ENCODE measurements at places on chromosomes 11 and 22.

DNA sequence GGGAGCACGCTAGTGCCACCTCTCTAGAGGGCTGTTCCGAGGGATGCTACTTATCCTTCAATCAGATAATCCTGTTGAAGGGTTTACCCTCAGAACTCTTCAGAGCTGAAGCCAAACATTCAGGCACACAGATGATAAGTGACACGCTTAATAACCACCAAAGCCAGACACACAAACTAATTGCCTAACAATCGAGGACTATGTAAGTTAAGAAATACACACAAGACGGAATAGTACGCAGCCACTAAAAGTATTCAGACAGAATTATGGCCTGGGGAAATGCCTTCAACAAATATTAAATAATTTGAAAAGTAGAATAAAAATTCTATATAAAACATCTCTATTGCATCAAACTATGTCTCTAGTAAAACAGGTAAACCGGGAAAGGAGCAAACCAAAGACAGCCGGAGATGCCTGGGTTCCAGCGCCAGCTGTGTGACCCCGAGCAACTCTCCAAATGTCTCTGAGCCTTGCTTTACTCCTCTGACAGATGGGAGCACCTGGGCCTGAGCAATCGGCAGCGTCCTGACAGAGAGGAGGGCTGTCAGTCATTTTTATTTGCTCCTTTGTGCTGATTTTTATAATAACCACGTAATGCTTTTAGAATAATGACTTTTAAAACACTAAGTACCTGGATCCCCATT lies 11.3 kb downstream of the LRFN4 start:
- no peak for DNase-seq

DNA sequence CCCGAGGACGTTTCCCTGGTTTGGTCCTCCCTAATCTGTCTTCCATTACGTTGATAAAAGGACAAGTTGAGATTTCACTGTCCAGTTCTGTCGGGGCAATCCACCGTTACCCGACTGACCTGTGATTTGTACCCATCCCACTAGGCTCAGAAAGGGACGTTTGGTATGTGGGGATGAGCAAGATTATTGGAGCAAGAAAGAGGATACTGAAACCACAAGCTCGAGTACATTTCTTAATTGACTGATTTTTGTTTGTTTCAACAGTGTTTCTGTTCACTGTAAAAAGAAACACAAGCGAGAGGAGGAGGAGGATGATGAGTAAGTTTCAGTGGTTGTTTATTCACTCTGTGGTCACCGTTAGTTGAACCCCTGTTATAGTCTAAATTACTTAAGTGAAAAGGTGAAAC lies 969 bp downstream of the CCDC117 start:
- DNase-seq = no peak

DNA sequence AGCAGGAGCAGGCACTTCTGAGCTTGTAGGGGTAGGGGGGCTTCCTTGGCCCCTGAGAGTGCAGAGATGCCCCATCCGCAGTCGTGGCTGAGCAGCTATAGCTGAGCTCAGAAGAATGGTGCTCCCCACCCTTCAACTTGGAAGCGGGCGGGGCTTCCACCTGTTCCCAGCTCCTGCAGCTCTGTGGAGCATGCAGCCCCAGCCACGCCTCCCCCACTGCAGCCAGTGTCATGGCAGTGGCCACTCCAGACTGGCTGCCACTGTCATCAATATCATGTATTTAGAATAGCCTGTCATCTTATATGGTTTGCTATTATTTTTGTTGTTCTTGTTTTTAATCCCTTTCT lies 213.1 kb downstream of the LRRC4C start:
- no peak for DNase-seq

GRCh38 chr11:46302866-46303265 lies 25.4 kb downstream of the CREB3L1 start:
- DNase-seq = no peak

- DNase-seq = no peak
Measured at GRCh38 chr11:34600339-34601084, 20.4 kb upstream of the EHF start.

- DNase-seq = no peak
Measured at GRCh38 chr11:69643646-69644045, 2.7 kb downstream of the CCND1 start.

DNA sequence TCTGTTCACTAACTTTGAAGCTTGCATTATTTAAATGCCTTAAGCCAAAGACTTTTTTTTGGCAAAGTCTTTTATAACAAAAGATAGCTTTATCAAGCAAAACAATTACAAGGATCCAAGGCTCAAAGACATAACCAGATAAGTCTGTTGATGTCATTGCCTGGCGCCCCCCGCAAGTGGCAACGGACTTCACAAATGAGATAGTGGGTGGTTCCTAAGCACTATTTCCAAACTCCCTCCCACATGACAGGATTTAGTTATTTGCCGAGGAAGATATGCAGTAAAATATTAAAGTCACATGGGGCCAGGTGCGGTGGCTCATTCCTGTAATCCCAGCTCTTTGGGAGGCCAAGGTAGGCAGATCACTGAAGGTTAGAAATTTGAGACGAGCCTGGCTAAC lies 194.2 kb upstream of the DDI1 start:
- DNase-seq = no peak

GRCh38 chr11:85758026-85758425 lies 52.9 kb downstream of the SYTL2 start:
- no peak for DNase-seq

- no peak for DNase-seq
Measured at GRCh38 chr22:27385261-27385998, 416.1 kb downstream of the MN1 start.

GRCh38 chr11:113831314-113831713 lies 44.1 kb downstream of the USP28 start:
- no peak for DNase-seq

DNA sequence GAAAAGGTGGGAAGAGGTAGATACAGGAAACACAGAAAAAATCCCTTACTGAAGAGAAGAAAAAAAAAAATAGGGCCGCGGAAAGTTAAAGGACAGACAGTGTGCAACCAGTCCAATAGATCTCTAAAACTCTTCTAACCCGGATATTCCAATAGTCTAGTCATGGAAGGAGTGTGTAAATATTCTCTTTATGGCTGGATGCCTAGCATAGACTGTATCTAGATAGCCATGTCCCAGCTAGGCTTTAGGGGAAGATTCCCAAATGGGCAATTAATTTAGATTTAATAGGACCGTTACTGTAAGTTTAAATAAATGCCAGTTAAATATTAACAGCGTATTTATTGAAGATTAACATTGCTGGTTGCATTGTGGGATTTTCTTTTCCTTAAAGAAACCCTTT lies 532.7 kb downstream of the NTM start:
- DNase-seq = no peak

DNA sequence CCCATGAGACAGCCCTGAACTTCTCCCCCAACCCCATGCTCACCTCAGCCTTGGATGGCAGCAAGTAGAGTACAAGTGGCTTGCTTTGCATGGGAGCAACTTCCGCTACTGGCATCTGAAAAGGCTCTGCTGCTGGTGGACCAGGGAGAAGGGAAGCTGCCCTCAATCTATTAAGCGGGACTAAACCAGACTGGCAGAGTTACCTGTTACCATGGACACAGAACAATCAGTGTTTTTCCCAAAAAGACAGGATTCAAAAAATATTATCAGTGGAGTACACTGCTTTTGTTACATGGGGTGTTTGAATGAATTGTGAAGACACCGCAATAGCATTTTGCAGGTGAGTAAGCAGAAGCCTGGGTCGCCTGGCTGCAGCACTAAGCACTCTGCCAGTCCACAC lies 631.4 kb upstream of the B3GAT1 start:
- no peak for DNase-seq

DNA sequence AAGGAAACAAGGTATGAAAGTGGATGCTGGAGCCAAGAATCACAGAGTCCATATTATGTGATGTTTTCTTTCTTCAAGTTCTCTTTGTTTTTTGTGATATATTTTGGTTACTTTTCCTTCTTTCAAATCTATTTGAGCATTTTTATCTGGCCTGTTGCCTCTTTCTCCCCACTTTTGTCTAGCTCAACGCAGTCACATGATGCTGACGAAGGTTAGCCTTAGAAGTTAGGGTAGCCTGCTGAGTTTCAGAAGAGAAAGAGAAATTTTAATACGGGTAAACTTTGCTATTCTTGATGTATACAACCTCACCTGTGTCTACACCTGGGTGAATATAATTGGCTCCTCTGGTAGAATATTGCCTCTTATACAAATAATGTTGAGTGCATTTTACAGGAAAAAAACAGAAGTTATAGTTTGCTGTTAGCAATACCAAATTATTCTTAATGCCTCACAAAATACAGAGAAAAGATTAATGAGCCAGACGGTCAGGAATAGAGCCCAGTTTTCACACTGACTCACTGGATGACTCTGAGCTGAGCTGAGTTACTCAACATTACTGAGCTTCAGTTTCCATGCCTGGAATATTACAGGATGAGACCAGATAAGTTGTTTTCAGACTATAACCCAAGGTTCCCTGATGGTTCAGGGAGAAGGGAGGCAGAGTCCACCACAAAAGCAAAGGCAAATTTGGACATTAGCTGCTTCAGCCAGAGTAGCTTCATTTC lies 161.6 kb upstream of the BDNF start:
- DNase-seq = no peak

DNA sequence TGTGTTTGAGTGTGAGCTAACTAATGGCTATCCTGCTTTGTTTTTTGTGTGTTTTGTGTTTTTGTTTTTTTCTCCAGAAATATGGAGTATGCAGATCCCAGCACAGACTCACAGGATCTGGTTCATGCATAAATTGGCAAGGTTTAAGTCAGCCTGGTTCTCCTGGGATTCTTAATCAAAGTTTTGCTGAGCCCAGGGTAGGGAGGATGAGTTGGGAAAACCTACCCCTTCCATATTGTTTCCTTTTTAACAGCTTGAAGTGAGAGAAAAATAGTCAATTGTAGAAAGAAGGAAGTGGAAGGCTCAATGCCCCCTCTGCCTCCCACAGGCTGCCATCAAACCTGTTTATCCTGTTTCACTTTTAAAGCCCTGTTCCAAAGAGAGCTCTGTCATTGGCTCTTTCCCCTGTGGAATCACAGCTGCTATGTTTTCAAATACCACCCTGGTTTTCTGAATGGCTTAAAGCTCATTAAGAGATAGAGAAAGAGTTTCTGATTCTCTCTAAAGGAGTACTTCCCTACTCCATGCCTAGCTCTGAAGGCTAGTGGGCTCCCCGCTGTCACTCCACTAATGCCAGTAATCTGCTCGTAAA lies 23.4 kb upstream of the CADM1 start:
- DNase-seq = no peak

GRCh38 chr22:32720924-32721323 lies 80.6 kb upstream of the TIMP3 start:
- DNase-seq = no peak

GRCh38 chr11:123569393-123569792 lies 85.0 kb downstream of the SCN3B start:
- no peak for DNase-seq

- DNase-seq = no peak
Measured at GRCh38 chr11:83037877-83038276, 33.8 kb downstream of the RAB30 start.

- DNase-seq = no peak
Measured at GRCh38 chr11:74179234-74180052, 8.4 kb downstream of the PPME1 start.

GRCh38 chr11:36565031-36565610 lies 2.7 kb upstream of the RAG1 start:
- no peak for DNase-seq

- no peak for DNase-seq
Measured at GRCh38 chr11:126595560-126595959, 240.1 kb downstream of the ST3GAL4 start.

- no peak for DNase-seq
Measured at GRCh38 chr22:26563022-26563421, 26.9 kb downstream of the TPST2 start.

DNA sequence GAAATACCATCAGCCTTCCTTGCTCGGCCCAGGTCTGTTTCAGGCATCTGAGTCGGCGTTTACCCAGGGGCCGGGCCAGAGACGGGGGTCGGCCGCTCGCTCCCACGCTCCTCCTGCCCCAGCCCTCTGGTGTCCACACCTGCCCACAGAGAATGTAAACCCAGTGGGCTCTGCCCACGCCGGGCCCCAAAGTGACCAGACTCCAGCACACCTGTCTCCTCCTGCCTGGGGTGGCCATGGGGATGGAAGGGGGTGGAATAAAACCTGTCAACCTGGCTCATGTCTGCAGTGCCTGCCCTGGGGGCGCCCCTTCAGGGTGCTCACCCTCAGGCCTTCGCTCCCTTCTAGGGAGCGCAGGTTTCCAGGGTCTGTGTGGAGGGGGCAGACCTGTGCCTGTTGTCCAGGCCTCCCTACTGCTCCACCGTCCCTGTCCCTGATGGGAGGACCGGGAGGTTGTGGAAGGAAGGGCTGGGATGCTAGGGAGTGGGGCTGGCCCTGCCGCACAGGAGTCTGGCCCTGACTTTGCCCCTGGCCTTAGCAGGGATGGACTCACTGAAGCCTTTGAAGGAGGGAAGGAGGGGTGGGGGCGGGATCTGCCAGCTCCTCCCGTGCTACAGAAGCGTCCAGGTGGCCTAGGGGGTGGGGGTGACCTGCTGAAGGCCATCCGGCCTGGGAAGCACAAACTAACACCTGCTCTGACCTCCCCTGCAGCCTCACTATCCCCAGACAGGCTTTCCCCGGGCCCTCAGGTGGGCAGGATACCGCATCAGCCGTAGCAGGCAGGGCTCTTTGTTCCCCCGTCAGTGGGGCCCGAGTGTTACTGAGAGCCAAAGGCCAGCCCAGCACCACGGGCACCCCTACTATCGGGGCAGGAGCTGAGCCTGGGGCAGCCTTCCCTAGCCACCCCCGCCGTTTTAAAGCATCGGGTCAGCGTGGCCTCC lies 14.7 kb upstream of the ARHGAP8 start:
- no peak for DNase-seq

GRCh38 chr11:95585752-95586077 lies 203.9 kb downstream of the FAM76B start:
- DNase-seq = no peak

GRCh38 chr11:75196426-75196825 lies 44.1 kb upstream of the TPBGL start:
- DNase-seq = no peak

GRCh38 chr11:120249279-120250262 lies 9.6 kb downstream of the POU2F3 start:
- DNase-seq = no peak

DNA sequence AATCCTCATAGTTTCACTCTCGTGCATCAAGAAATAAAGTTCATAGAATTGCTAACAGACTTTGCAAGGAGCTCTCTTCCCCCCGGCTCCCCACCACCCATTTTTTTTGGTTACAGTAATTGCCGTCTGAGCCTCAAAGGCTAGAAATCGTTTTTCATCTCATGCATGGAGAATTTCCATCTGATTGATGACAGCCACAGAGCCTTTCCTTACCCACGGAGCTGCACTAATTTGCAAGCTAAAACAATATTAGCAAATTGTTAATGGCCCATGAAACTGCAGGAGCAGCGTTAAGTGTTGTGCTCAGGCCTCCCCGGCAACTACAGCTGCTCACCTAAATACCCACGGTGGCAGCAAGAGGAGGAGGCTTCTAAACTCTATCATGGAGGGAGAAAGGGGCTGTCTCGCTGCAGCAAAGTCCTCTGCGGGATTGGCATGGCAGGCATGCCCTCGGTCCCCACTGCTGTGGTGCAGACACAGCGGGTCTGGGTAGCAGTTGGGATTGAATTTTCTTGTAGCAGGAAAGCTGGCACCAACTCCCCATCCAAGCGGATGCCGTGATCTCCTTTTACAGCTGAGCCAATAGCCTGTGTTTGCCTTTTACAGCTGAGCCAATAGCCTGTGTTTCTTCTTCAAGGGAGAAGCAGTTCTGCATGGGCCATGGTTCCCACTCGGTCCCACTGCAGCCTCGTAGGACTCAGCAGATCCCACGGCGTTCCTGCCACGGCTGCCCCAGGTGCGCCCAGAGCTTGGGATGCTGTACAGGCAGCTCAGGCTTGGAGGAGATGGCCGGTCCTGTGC lies 412.3 kb downstream of the BRD1 start:
- no peak for DNase-seq

- DNase-seq = no peak
Measured at GRCh38 chr11:102837646-102838045, 5.8 kb downstream of the MMP3 start.

All from stimulated activated CD8-positive, alpha-beta memory T cell treated with anti-CD3 and anti-CD28 coated beads, Interleukin-12 subunit alpha, Interleukin-12 subunit beta, amount 100 ng/mL, for 4 hours (primary cell).